ENCODE measurements at places on chromosomes 3 and 15.

DNA sequence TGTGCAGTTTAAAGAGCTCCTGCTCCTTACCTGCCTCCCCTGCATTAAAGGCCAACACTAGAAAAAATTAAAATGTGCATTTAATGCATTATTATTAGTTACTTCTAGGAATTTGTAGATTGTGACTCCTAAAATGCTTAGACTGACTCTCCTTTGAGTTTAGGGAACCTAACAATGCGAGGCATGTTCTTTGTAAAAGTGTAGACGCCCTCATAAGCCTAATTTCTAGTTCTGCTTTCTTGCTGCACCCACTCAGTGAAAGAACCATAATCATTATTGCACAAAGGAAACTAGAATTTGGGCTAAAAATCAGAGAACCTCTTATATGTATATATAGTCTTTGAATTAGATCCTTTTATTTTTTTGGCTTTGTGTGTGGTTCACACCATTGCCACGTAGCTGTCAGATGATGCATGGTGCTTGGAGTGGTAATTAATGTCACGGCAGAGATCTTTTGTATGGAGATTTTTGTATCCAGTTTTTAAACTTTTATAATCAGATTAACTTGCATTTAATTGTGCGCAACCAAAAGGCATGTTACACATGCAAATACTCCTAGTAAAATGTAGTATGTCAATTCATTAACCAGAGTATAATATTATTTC, 710 bp downstream of the ABHD10 start:
- DNase-seq, result no peak

GRCh38 chr3:36988356-36988755, 4.6 kb downstream of the EPM2AIP1 start:
- no peak for DNase-seq

DNA sequence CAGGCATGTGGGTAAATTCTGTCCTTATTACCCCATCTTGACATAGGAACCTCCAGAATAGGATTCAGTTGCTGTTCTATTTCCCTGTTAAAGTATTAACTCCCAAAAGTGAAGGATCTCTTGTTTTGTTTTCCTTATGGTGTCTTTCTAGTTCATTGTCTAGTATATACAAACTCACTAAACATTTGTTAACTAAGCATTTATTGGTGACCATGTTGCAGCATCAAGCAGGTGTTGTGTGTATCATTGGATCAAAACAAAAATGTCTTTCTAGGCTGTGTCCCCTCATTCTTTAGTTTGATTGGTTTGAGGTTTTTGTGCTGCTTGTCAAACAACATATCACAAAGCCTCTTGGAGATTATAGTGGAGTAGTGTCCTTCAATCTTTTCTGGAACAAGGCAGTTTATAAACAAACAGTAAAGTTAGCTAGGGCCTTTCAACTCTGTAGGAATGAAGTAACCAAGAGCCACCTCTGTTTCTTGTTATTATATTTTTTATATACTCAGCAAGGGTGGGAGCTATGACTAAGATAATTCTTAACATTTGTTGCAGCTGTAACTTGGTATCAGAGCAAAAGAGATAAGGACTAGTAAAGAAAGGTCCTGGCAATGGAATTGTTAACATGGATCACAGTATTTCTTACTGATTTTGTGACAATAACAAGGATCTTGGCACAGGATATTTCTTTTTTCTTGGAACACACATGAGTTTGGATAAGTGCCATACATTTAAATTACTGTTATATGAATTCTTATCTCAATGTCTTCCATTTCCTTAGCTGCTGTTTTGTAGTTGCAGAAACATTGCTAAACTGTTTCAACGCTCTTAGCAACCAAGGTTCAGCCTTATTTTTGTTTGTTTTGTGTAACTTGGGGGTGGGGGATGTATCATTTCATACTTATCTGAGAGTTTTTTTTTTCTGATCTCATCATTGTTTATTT, 49.3 kb downstream of the TMOD3 start:
- no peak for DNase-seq

GRCh38 chr15:31342781-31343626, 16.4 kb downstream of the KLF13 start:
- DNase-seq, result no peak

- DNase-seq, result no peak
Observed at GRCh38 chr15:65368302-65369211, 9.2 kb downstream of the IGDCC3 start.

All from activated naive CD4-positive, alpha-beta T cell (primary cell).